NAMALWA (cell line): ENCODE measurements at places on chromosomes 5 and 9.

DNA sequence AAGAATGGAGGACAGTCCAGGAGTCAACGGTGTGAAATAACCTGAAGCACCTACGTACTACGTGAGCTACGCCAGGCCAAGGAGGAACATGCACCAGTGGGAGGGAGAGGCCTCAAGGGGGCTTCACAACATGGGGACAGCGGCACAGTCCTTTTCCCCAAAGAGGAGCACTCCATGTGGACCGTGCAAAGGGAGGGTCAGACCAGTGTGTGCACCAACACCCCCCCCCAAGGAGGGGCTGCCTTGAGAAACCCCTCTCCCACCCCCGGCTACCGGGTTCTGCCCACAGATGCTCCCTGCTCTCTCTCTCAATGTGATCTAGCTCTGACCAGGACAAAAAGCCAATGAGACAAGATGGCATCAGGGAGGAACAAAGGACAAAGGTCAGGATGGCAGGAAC, 68.6 kb downstream of the PRRT1B start:
- no peak for DNase-seq

DNA sequence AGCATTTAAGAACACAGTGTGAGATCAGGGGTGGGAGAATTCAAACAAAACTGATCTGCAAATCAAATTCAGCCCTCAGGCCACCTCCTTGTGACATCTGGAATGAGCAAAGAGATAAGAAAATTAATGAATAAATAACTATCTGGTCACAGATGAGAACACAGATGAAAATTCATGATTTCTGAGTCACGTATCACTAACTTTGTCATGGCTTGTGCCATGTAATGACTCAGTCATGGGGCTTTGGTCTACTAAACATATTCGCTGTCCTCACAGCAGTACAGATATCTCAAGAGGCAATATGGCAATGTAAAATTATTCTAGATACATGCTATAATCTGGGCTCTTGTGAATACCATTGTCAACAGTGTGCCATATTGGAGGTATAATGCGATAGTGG, 274.4 kb downstream of the MAN2A1 start:
- no peak for DNase-seq

- DNase-seq = peak; percentile 64
Measured at GRCh38 chr5:94613583-94613982, 4.8 kb downstream of the KIAA0825 start.

GRCh38 chr9:90064971-90065370, 460.2 kb downstream of the GADD45G start:
- no peak for DNase-seq

DNA sequence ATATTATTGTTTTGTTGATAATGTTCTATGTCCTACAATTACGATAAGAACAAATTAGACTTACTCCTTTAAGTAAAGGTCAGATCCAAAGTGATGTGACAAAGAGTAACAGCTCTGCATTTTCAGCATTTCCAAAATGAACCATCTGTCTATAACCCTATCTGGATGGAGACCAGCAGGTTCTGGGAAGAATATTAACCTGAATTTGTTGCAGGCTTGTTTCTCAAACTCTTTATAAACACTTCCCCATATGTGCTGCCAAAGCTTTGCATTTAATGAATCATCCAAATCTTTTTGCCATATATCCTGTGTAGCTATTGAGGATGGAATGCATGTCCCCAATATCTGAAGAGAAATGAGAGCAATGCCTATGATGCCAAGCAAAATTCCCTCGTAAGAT, 198.9 kb upstream of the SLC27A6 start:
- DNase-seq = no peak

DNA sequence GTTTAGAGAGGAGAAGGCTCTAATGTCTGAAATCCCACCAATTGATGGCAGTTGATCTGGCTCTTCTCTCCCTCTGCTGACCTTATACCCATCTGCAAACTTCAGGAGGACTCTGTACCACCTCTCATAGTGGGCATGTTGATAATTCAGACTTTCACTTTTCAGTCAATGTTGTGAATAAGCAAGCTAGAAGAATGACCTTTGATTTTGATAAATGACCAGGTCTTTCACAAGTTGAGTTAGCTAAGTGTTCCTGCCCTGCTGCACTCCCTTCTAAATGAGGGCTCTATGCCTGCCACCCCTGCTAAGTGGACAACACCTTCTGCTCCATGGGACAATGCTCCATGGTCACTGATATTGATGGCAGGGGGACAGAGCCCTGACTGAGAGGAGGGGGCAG, 74.7 kb downstream of the SPRY4 start:
- no peak for DNase-seq

GRCh38 chr9:19555214-19555613, 146.4 kb downstream of the ACER2 start:
- DNase-seq = no peak

- DNase-seq = no peak
Measured at GRCh38 chr5:9437741-9438240, 108.1 kb downstream of the SEMA5A start.

- no peak for DNase-seq
Measured at GRCh38 chr9:126432659-126433058, 106.0 kb downstream of the MVB12B start.
